ENCODE measurements at places on chromosomes 7 and 10. TPM values are rescaled to one million over a fixed set of nuclear protein-coding genes. Genes with fewer than 3 reads are reported as not detected.

DNA sequence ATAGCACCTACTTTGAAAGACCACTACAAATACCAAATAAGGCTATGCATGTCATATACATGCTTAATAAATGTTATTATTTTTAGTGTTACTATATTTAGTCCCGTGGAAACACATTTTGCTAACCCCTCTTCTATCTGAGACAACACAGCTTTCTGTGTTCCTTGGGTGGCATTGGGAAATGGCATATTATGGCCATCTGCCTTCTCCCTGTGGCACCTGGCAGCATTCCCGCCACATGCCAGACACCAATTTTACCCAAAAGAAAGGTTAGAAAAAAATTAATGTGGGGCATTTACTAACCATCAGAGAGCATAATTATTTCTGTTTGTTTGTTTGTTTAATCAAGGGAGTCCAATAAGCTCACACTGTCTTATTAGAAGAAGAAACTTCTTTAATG is 168.6 kb upstream of the ETV1 start:
- no peak for DNase-seq

GRCh38 chr10:28765641-28766040 is 88.3 kb downstream of the BAMBI start:
- no peak for DNase-seq

The C10orf62 gene
- 1.6 TPM for total RNA-seq

DNA sequence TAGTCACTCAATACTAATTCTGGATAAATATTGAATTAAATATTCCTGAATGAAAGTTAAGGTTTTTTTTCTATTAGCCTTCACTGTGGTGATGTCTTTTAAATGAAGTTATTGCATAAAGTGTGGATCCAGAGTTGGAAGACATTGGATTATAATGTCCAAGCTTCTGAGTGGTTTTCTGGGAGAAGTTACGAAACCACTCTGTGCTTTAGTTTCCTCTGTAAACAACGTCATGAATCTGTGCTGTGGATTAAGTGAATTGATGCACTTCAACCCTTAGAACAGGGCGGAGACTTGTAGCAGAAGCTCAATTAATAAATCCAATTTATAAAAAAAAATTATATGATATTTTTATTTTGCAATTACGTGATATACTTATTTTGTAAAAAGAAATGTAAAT is 271.7 kb downstream of the BICC1 start:
- DNase-seq, result no peak

DNA sequence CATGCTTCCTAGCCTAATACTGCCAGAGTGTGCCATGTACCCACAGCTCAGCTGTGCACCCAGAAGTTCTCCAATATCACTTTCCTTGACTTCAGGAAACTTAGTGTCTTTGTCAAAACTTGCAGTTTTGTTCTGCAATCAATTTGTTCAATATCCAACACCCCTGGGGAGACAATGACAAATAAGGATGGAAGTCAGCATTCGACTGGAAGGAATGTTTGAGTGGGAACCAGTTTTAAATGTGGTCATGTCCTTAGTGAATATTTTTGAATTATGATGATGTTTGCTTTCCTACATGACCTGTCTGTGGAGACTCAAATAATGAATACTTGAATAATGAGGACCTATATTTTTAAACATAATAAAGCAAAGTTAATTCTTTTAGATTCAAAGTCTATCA is 112.0 kb downstream of the ANK3 start:
- no peak for DNase-seq

The HOXA10 gene
- 16.3 TPM for total RNA-seq

DNA sequence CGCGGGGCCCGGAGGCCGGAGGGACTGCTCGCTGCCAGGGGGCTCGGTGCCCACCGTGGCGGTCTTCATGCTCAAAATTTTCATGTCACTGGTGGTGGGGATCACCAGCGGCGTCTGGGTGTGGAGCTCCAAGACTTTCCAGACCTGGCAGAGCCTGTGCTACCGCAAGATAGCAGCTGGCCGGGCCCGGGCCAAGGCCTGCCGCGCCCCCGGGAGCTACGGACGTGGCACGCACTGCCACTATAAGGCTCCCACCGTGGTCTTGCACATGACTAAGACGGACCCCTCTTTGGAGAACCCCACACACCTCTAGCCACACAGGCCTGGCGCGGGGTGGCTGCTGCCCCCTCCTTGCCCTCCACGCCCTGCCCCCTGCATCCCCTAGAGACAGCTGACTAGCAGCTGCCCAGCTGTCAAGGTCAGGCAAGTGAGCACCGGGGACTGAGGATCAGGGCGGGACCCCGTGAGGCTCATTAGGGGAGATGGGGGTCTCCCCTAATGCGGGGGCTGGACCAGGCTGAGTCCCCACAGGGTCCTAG is 2.0 kb downstream of the FZD9 start:
- no peak for DNase-seq

DNA sequence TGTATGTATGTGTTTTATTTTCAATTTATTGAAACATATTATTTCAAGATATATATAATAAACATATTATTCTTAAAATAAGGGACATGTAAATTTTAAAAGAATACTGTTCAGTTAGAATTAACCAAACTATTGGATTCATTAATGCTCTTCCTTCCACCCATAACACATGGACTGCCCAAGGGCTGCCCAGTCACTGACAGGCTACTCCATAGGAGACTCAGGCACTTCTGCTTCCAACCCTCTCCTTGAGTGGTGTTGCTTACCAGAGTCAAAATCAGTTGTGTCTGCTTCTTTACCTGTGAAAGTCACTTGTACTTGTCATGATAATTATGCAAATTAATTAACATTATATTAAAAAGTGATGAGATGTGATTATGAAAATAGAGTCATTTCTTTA is 9.8 kb upstream of the GPR37 start:
- no peak for DNase-seq

The PLAU gene
- 40.8 TPM for total RNA-seq

DNA sequence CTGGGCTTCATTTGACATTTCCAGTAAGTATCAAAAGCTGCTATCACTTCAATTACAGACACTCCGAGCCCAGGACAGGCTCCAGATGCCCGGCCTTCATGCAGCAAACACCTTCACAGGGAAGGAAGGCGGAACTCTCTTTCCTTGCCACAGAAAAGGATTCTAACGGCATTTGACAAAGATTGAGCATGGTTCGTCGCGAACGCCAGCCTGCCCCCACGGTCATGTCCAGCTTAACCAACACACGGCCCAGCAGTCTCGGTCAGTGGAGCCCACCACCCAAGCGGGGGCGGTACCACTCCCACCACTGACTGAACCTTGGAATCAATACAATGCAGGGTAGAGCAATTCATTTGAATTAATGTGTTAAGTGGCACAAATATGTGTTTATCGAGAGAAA is 607.2 kb downstream of the DNAJB6 start:
- DNase-seq, result no peak

The TRIM73 gene
- total RNA-seq, result 4.3 TPM

The SLC18A2 gene
- 4.6 TPM for total RNA-seq

GRCh38 chr7:74173491-74173865 is 678 bp upstream of the EIF4H start:
- DNase-seq, result no peak

DNA sequence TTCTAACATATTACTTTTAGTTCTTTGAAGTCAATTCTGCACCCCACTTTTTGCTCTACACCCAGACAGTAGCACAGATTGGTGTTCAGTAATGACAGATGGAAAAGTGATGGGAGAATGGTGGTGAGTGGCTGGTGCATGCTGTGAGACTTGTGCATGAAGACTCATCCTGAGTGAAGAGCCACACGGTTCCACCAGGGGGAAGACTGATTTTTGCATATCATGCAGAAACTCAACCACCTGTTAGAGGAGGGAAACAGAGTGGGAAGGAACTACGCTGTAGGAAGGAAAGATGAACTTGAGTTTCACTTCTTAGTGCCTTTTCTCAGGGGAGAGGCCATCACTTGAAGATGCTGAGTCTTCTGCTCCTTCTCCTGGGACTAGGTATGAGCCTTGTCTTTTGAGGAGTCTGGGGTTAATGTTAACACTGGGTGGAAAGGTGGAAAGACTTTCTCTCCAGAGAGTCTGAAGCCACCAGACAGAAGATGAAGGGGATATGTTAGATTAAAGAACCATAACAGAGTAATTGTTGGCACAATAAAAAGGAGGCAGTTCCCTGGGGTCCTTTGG is 9.3 kb upstream of the PRSS1 start:
- DNase-seq, result no peak

GRCh38 chr10:131750171-131750895 is 150.5 kb upstream of the PPP2R2D start:
- DNase-seq, result no peak

The SPOCK2 gene
- total RNA-seq, result 19.7 TPM

DNA sequence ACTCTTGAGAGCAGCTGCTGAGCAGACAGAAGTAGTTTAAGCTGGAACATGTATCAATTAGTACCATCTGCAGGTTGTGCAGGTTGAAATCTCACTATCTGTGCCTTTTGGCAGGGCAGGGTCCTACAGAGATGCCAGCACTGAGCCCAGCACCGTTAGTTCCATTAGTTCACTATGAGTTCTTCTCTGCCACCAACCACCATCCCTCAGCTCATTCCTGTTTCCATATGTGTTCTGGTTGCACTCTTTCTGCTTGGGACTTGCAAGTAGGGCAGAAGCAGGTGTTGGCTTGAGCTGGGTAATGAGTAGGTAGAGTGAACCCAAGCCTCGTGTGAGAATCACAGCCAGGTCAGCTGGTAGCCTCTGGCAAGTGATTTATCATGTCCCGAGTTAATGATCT is 2.8 kb downstream of the SMO start:
- no peak for DNase-seq

DNA sequence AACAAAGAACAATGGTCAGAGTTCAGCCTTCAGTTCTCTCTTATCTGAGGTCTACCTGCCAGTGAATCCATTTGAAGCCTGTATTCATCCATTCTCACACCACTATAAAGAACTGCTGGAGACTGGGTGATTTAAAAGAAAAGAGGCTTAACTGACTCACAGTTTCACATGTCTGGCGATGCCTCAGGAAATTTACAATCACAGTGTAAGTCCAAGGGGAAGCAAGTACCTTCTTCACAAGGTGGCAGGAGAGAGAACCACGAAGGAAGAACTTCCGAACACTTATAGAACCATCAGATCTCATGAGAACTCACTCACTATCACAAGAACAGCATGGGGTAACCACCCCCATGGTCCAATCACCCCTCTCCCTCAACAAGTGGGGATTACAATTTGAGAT is 33.0 kb upstream of the SLC25A13 start:
- DNase-seq, result no peak

The TCERG1L gene
- total RNA-seq, result not detected

DNA sequence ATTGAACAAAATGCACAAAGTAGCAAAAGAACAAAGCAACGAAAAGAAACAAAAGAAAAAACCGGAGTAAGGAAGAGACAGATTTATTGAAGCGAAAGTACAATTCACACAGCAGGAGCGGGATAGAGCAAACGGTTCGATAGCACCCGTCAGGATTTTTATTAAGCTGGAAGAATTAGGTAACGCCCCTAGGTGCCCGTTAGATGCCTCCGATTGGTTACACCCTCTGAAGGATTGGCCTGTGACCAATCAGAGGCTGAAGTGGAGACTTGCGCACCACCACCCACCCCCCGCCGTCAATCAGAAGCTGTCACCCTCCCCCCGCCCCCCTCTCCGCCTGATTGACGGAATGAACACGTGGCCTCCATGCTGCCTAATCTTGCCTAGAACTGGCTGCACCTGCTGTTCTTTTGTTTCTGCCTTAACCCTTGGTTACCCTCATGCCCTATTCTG is 16.8 kb downstream of the OCM2 start:
- no peak for DNase-seq

The FAM237B gene
- not detected for total RNA-seq

- DNase-seq, result peak; percentile 13
Observed at GRCh38 chr7:24406053-24406788, 122.2 kb downstream of the NPY start.

DNA sequence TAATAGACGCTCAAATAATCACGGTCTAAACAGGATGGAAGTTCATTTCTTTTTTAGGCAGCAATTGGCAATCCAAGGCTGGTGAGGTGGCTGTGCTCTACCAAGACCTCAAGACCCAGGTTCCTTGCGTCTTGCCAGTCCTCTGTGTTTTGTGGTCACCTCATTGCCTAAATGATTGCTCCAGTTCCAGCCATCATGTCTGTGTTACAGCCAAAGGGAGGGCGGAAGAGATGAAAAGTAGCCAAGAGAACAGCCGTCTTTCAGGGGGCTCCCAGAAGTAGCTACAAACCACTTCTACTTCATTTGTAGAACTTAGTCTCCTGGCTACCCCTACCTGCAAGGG is 19.2 kb upstream of the C10orf67 start:
- no peak for DNase-seq

The SLC26A3 gene
- total RNA-seq, result 0.25 TPM

The OR13A1 gene
- total RNA-seq, result not detected

- DNase-seq, result no peak
Observed at GRCh38 chr10:75737580-75737949, 306.1 kb downstream of the LRMDA start.

DNA sequence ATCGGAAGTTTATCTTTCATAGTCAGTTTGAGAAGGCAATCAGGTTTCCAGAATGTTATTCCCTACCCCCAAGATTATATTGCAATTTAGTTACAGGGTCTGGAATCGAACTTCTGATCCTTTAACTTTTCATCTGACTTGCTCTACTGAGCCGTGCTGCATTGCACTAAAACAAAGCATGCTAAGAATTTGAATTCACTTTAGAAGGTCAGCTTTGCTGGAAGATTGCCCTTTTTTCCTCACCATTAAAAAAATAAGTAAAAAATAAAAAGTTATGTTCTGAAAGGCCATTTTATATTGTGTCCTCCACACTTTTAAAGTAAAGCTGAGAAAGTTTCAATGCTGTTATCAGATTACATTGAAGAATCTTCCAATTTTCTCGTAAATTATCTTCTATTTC is 388.8 kb upstream of the PHF14 start:
- DNase-seq, result no peak

DNA sequence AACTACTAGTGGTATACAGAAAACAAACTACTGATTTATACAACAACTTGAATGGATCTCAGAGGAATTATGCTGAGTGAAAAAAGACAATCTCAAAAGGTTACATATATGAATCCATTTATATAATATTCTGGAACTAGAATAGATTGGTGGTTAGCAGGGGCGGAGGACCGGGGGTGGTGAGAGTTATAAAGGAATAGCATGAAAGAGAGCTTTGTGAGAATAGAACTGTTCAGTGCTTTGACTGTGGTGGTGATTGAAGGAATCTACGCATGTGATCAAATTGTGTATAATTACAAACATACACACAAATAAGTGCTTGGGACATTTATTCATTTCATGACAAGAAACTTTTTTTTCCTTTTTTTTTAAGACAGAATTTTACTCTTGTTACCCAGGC is 19.6 kb downstream of the RAB19 start:
- no peak for DNase-seq

The GRM3 gene
- not detected for total RNA-seq

- DNase-seq, result no peak
Observed at GRCh38 chr7:82397879-82398524, 45.6 kb downstream of the CACNA2D1 start.

- DNase-seq, result no peak
Observed at GRCh38 chr7:158102897-158103296, 484.7 kb downstream of the PTPRN2 start.

The NPSR1 gene
- not detected for total RNA-seq

Data from kidney (tissue), 22 donors.